Stomach (tissue), 19 donors: ENCODE measurements at places on chromosomes 1 and 21. TPM values are rescaled to one million over a fixed set of nuclear protein-coding genes. Genes with fewer than 3 reads are reported as not detected.

Gene SEC16B
- total RNA-seq, result 53.9 TPM

DNA sequence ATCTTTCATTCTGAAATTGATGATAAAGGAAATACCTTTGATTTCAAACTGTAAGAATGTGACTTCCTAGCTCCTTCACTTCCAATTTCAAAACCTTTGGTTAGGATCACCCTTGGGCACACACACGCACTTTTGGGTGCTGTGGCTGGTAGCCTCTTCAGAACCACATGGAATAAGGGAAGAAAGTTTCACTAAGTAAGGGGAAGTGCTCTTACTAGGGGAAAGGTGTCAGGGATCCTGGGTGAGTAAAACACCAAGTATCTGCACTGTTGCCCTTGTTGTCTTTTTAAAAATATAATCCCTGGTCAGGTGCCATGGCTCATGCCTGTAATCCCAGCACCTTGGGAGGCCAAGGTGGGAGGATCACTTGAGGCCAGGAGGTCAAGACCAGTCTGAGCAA lies 132.4 kb downstream of the SDCCAG8 start:
- H3K27ac ChIP-seq, result no peak overlapping the region
- no peak for DNase-seq
- peaks cover 17% of the 10 kb centered on the region for H3K36me3 ChIP-seq
- H3K4me1 ChIP-seq, result no peaks in the 10 kb centered on the region
- no peak overlapping the region for H3K4me3 ChIP-seq

DNA sequence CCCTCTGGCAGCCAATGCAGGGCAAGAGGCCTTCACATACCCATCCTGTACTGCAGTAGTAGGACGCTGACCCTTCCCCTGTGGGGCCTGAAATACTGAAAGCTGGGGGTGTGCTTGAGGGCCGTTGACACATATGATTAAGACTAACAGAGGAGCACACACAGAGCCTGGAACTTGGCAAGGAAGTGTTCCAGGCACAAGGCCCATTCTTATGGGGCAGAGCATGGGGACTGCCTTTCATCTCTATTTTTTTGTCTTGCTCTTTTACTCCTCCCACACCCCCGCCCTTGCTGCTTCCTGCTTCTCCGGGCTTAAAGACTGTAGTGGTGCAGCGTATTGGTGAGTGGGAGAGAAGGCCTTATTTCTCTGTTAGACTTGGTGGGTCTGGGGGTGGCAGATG lies 137.4 kb downstream of the BACH1 start:
- no peak overlapping the region for H3K4me3 ChIP-seq
- DNase-seq, result peak; percentile 53
- no peaks in the 10 kb centered on the region for H3K27me3 ChIP-seq
- H3K4me1 ChIP-seq, result no peaks in the 10 kb centered on the region
- no peak overlapping the region for H3K27ac ChIP-seq

GRCh38 chr1:37323486-37324377 lies 150.6 kb upstream of the ZC3H12A start:
- DNase-seq, result no peak
- H3K4me1 ChIP-seq, result no peaks in the 10 kb centered on the region
- no peak overlapping the region for H3K27ac ChIP-seq
- H3K4me3 ChIP-seq, result no peak overlapping the region
- no peaks in the 10 kb centered on the region for H3K36me3 ChIP-seq
- H3K27me3 ChIP-seq, result peaks cover 15% of the 10 kb centered on the region
